Heart left ventricle (tissue), 16 donors: ENCODE measurements at places on chromosomes 13 and 19.
A peak's percentile ranks its signal among the peaks of the same experiment; 100 is the strongest.

- DNase-seq, result no peak
Observed at GRCh38 chr13:99977334-99977911, 4.2 kb upstream of the ZIC2 start.

DNA sequence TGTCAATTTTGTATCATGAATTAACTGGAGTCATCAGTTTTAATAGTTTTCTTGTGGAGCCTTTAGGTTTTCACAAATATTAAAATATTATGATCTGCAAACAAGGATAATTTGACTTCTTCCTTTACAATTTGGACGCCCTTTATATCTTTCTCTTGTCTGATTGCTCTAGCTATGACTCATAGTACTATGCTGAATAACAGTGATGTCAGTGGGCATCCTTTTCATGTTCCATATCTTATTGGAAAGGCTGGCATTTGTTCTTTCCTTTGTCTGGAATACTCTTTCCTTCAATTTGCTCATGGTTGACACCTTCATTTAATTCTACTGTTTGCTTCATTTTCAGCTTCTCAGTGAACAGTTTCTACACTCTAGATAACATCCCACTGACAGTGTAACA lies 1129.3 kb downstream of the SLITRK5 start:
- no peak for DNase-seq

GRCh38 chr13:113086991-113087922 lies 18.3 kb upstream of the F7 start:
- DNase-seq, result no peak

- no peak for DNase-seq
Observed at GRCh38 chr13:112638157-112638750, 50.3 kb upstream of the TUBGCP3 start.

GRCh38 chr19:1811472-1811894 lies 593 bp downstream of the ATP8B3 start:
- DNase-seq, result peak; percentile 72

DNA sequence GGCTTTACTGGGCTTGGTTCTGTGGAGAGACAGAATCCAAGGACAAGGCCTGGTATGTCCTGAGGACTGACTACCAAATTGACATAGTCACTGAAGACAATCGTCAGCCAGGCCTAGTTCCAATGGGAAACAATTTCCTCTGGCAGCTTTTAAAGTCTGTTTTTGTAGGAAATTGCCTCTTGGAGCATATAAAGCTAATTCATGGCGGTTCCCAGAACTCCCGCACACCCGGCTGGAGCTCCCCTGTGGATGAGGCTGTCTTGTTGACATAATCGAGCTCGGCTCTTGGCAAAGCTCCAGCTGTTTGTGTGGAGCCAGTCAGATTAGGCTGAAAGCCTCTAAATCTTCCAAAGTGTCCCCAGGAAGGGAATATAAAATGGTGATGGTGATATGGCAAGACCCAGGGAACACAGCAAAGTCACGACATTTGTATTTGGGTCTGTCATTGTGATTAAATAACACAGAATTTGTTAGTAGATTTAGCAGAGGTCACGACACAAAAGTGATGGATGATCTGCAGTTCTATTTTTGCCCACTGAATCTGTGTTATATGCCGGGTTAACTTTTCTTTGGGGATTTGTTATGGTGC lies 395.0 kb downstream of the PCDH9 start:
- peak; percentile 85 for DNase-seq

GRCh38 chr13:98317573-98318171 lies 140.6 kb upstream of the RNF113B start:
- DNase-seq, result no peak

- DNase-seq, result no peak
Observed at GRCh38 chr13:45474584-45475454, 10.1 kb downstream of the COG3 start.

GRCh38 chr13:20775961-20776360 lies 2.2 kb upstream of the EEF1AKMT1 start:
- DNase-seq, result no peak

- no peak for DNase-seq
Observed at GRCh38 chr13:78816154-78816553, 157.2 kb upstream of the OBI1 start.

DNA sequence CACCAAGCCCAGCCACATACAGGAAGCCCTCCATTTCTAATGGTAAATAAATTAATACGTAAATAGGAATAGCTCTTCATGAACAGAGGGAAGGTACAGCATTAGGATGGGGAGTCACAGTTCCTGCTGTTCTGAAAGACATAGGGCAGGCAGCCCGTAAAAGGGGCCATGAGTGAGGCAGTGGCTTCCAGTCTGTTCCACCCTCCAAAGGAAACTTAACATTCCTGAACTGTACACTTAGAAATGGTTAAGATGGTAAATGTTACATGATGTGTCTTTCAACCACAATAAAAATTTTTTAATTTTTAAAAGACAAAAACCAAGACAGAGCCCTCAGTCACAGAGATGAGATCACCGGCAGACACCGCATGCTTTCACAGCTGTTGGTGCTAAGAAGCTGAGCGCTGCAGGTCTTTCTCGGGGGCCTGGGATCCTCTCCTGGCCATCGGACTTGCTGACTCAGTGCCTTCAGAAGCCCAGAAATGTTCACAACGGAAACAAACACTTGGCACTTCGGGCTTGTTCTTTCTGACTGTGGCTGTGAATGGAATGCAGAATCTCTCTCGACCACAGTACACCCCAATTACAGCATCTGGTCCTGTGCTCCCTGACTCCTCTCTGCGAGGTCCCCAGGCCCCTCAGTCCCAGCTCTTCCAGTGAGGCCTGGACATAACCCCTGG lies 36.4 kb downstream of the EPS15L1 start:
- DNase-seq, result peak; percentile 73

- no peak for DNase-seq
Observed at GRCh38 chr13:28542804-28543203, 47.9 kb upstream of the FLT1 start.

DNA sequence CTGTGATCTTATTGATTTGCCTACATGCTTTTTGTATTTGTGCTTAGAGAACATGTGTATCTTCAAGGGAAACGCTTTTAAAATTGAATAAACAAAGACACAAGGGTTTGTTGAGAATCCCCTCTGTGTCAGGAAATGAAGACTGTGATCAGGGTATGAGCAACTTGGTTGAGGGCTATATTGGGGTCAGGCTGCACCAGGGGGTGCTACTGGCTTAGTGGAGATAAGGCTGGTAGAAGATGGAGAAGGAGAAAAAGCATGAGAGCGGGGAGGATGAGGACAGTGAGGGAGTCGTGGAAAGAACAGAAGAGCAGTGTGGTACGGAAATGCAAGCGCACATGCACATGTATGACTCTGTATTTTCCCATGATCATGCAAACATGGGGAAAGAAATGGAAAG lies 201.6 kb downstream of the MTUS2 start:
- DNase-seq, result no peak
